Naive thymus-derived CD4-positive, alpha-beta T cell (primary cell): ENCODE measurements at places on chromosomes 2 and 18.

DNA sequence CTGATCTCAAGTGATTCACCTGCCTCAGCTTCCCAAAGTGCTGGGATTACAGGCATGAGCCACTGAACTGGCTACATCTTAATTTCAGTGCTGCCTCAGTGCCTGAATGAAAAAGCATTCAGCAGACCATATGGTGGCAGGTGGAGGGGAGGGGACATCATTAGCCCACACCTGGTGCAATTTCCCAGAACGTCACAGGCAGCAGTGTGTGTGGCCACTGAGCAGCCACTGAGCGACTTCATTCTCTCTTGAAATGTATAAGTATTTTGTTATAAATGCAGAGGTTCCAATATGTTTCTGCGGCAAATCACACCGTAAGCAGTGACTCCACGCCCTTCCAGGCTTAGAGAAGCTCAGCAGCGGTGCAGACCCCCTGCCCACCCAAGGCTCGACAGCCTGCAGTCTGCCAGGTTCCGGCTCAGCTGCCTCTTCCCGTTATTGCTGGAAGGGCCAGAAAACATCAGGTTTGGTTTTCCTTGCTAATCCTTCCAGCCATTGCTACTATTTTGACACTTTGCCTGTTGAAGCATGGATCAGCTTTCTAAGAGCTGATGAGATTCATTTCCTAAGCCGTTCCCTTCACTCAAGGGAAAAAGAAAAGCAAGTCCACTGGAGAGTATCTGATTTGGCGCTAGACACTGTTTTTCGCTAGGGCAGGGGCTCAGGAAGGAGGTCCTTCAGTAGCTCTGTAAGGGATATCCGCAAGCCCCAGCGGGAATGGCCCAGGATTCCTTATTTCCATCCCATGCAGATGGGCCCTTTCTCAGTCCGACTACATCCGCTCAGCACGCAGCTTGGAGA is 250.7 kb downstream of the VAPA start:
- DNase-seq: no peak

- no peak for DNase-seq
These were observed 112.1 kb downstream of the NDUFA10 start for GRCh38 chr2:239912938-239913635.

DNA sequence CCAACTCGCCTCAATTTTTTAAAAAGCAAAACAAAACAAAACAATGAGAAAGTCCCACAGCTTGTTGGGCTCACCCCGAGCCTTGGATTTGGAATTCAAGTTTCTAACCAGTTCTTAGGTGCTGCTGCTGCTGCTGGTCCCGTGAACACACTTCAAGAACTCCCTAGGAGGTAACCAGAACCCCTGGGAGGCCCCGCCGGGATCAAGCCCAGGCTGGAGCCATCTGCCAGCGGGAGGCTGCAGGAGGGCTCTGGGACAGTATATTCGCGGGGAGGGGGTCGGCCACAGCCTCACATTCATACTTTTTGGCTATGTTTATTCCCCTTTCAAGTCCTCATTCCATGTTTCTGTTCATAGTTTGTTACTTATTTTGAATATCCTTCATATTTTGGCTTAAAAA is 223.4 kb downstream of the TFCP2L1 start:
- no peak for DNase-seq

DNA sequence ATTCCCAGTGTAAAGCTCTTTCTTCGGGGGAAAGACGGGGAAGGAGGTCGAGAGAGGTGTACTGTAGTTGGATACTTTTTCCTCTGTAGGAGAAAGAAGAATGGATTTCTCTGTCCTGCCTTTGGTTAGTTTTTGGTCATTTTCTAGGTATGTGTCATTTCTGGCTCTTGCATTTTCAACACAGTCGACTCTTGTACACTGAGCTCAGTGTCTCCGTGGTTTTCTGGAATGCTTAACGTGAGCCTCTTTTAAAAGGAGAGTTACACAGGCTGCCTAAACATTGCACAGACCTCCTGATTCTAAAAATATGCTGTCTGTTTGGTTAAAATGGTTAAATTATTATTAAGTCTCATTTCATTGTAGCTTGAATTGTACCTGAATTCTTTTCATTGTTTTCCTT is 21.8 kb upstream of the GLS start:
- no peak for DNase-seq

DNA sequence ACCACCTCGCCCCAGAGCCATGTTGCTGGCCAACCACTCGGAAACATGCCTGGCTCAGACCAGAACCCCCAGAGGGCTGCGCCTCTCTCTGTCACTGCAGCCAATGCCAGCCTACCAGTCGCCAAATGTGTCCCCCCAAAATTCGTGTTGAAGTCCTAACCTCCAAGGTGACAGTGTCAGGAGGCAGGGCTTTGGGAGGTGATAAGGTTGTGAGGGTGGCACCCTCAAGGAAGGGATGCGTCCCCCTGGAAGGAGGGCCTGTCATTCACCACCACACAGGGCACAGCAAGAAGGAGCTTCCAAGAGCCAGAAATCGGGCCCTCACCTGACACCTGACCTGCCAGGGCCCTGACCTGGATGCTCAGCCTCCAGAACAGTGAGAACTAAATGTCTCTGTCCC is 291.9 kb upstream of the SALL3 start:
- DNase-seq: no peak

DNA sequence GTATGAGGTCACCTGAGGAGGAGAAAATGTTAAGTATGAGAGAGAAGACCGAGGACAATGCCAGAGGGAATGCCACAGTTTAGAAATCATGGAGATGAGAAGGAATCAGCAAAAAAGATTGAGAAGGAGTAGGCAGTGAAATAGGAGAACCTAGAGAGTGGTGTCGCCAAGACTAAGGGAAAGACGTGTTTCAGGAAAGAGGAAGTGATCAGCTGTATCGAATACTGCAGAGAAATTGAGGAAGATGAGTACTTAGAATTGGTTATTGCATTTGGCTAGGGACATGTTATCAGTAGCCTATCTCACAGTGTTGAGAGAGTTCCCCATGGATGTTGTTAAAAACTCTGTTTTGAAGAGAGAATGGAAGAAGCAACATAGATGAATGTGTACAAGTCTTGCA is 112.3 kb downstream of the GALNT1 start:
- DNase-seq: no peak

DNA sequence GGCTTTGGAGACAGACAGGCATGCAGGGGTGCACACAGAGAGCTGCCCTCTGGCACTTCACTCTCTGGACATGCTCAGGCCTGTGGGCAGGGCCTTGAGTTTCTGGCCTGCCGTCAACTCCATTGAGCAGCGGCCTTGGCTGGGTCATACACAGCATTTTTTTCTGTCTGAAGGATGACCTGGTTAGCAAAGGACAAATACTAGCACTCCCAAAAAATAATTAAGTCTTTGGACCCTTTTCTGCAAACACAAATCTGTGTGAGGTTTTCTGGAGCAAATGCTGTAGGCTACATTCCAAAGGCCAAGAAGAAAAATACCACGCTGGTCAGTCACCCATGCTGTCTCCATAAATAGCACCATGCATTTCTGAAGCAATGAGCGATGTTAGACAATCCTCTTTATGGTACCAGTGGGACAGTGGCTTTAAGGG is 124.7 kb upstream of the CTAGE1 start:
- no peak for DNase-seq
